ENCODE measurements at places on chromosomes 2 and 18.

DNA sequence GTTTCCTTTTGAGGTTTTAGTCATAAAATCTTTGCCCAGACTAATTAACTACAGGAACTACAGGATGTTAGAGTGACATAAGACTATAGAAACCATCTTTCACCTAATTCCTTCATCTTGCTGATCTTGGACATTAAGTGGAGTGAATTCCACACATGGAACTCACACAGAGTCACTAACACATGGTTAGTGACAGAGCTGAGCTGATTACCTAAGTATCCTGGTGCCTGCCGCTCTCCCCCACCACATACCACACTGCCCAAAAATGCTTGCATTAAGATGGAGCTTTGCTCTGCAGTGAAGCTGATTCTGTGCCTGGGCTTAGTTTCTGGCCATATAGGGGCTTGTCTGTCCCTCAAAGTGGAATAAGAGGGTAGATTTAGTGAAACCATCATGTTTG, 332.9 kb upstream of the NT5C1B start:
- no peak for DNase-seq

GRCh38 chr2:108184419-108184818, 55.3 kb upstream of the SULT1C3 start:
- peak; percentile 17 for DNase-seq

- no peak for DNase-seq
Measured at GRCh38 chr2:21230140-21230539, 106.4 kb downstream of the TDRD15 start.

DNA sequence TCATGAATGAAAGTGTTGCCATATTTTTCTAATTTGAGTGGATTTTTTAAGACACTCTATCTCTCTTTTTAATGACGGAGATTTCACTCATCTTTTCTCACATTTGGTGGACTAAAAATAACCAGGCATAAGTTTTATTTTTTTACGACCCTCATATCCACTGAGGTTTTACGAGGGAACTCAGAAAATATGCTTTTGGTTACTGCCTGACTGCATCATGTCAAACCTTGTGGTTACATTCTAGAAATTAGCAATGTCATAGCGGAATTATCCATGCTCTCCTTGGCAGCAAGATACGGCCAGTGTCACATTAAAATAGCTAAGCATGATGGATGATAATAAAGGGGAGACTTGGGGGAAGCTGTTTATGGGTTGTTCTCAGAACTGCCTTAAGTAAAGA, 428.6 kb upstream of the FSHR start:
- DNase-seq = no peak

GRCh38 chr18:61285777-61286176, 47.5 kb upstream of the CDH20 start:
- no peak for DNase-seq

GRCh38 chr2:139518321-139518720, 738.1 kb upstream of the NXPH2 start:
- no peak for DNase-seq

GRCh38 chr2:200447139-200447855, 62.6 kb downstream of the KCTD18 start:
- peak; percentile 2 for DNase-seq

- peak; percentile 59 for DNase-seq
Measured at GRCh38 chr2:234951664-234952269, at the start of gene SH3BP4. TSS of gene SH3BP4 (plus strand) at chr2:234952017. CDS start at chr2:235035003, 82,986 bp downstream.

DNA sequence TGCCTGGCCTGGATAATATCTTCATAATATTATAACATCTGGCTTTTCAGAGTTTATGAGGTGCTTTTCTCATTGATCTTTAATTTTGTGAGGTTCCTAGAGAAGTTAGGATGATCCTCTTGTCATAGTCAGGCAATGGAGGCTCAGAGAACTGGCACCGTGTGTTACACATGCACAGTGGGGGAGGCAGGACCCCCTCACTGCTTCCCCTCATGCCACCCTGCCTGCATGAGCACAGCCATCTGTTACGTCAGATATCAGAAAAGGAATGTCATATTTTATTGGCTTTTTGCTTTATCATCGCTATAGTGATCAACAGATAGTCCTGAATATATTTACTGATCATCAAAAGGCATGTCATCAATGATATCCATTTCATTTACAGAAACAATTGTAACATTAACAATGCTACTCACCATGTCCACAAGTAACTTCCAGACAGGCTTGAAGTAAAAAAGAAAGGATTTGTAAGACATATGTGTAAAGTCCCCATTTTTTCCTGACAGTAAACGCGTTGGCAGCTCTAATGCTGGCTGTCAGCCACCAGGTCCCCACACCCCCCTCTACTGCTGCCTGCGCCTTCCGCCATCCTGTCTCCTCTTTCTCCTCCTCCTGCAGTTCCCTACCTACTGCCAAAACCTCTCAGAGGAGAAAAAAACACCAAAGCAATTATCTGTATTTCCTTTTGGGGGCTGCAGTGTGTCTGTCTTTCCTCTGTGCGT, 18.8 kb downstream of the ENOSF1 start:
- peak; percentile 25 for DNase-seq

GRCh38 chr2:237492137-237492890, 5.3 kb downstream of the MLPH start:
- DNase-seq = no peak

DNA sequence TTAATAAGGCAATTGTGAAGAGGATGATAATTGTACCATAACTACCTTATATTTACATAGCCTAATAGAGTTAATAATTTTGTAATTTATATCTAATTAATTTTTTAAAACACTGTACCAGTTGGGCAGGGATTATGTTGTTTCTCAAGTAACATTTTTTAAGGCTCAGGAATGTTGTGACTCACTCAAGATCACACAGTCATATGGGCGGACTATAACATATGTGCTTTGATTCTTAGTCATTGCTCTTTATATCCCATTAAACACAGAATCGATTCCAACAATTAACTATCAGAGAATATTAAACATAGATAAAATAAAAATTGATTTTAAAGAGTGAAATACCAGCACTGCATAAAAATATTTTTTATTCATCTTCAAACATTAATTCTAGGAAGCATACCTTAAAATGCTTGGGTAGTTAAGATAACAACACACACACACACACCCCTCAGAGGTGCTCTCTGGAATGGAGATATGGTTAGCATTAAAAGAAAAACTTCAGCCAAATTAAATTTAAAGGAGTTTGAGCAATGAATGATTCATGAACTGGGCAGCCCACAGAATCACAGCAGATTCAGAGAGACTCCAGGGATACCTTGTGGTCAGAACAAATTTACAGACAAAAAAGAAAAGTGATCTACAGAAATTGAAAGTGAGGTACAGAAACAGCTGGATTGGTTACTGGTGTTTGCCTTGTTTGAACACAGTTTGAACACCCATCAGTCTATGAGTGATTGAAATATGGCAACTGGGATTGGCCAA, 869.4 kb upstream of the ID2 start:
- DNase-seq = no peak

- no peak for DNase-seq
Measured at GRCh38 chr2:168851674-168852320, 38.4 kb downstream of the SPC25 start.

DNA sequence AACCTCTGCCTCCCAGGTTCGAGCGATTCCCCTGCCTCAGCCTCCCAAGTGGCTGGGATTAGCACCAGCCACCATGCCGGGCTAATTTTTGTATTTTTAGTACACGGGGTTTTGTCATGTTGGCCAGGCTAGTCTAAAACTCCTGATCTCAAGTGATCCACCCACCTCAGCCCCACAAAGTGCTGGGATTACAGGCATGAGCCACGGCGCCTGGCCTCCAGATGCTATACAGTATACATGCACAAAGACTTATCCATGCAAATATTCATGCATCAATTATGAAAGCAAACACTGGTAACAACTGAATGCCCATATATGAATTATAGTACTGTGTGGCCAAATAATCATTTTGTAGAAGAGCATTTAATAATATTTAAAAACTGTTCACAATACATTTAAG, 36.0 kb upstream of the SOS1 start:
- DNase-seq = no peak

DNA sequence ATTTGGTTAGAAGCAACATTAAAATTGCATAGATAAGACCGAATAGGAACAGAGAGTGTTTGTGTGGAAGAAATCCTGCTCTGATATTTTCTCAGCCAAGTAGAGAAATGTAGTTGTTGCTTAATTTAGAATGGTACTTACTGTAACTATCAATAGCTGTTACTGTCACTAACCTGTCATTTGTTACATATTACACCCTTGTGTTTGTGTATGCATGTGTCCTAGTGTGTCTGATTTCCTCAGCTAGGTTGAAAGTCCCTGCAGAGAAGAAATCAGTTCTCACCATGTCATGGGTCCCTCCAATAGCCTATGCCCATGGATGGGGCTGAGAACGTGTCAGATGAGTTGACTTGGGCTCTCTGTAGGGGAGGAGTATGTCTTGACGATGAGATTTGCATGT, 94.4 kb downstream of the SPTBN1 start:
- no peak for DNase-seq

- DNase-seq = no peak
Measured at GRCh38 chr2:192313773-192314172, 119.0 kb upstream of the TMEFF2 start.

DNA sequence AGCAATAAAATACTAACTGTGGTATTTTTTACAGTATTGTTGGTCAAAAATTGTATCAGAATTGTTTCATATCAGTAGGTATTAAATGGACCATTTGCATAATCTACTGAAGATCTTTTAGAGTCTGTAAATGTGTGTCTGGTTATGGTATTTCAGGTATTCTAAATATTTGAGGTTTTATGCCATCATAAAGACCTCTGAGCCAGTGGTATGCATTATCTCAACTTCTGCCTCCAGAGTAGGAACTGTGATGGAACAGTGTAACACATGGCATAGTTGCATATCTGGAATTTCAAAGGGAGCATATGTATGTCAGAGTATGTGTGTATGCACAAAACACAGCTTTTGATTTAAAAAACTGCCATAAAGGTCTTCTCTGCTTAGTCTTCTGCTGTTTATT, 15.4 kb downstream of the GREB1L start:
- DNase-seq = no peak

All from NCI-H1105 treated with DMSO at 0.1 percent for 48 hours (cell line).